ENCODE measurements at places on chromosomes 2 and 18.
A peak's percentile ranks its signal among the peaks of the same experiment; 100 is the strongest.

GRCh38 chr2:229445019-229445418 lies 173.9 kb upstream of the PID1 start:
- DNase-seq: no peak

DNA sequence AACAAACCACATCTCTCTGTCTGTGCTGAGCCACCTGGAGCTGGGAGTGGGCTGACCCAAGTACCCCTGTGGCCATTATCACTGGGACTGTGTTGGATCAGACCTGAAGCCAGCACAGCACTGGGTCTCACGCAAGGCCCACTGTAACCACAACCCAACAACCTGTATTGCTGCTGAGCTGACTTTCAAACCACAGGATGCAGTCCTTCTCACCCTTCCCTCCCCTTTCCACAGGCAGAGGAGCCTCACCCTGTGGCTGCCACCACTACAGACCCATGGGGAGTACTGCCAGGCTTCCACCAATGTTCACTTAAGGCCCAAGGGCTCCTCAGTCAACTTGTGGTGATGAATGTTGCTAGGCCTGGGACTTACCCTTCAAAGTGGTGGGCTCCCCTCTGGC lies 135.7 kb downstream of the DIS3L2 start:
- DNase-seq: no peak

GRCh38 chr2:858646-859045 lies 92.0 kb upstream of the SNTG2 start:
- DNase-seq: peak; percentile 23

- DNase-seq: peak; percentile 80
These were observed 1.2 kb upstream of the HAAO start for GRCh38 chr2:42793334-42794270.

DNA sequence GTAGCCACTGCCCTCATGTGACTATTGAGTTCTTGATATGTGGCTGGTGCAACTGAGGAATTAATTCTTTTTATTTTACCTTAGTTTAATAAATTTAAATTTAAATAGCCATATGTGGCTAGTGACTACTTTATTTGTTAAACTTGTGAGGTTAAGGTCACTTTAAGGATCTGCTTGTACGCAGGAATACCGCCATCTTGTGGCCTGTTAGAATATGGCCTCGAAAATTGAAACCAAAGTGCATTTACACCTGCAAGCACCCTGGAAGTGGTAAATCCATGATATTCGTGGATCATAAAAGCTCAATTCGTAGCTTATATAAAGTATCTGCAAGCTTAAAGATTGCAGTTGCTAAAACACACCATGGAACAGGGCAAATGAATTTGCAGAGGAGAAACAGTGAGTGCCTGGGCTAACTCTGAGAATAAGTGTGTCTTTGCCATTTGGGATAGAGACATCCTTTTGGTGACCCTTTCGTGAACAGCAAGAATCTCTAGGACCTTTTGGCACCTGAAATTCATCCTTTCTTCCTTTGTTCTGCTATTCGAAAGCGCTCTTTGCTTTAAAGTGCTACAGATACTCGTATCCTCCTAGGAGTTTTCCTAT lies 59.9 kb upstream of the REG3A start:
- no peak for DNase-seq

DNA sequence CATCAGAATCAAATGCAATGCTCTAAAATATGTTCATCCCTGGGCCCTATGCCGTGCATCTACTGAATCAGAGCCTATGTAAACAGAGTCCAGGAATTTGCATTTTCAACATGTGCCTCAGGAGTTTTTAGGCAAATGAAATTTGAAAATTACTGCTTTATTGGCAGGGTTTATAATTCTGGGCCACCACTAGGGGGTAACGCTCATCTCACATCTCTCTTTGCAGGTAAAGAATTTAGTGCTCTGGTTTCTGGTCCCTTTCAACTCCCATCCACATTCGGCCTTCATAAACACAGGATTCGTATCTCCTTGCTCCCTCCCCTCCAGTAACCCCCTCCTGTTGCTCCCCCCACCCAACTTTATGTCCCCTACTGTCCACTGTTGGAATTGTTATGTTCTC lies 49.3 kb downstream of the LYPD6B start:
- DNase-seq: no peak

DNA sequence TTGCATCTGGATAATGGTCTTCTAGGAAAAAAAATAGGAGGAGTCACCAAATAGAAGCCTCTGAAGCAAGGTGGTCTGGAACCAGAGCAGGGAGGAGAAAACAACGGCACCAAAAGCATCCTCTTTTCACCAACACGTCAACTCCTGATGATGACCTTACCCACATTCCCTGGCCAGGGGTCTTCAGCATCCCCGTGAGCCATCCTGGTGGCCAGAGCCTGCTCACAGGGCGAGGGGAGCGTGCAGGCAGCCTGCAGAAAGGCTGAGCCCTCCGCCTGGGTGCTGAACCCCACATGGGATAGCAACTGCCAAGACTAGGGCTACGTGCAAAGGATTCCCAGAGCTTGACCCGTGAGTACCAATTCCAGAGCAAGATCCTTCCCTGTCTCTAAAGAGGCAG lies 191.0 kb downstream of the NDUFA10 start:
- no peak for DNase-seq

- DNase-seq: no peak
These were observed 151.8 kb downstream of the EHBP1 start for GRCh38 chr2:62857139-62857931.

DNA sequence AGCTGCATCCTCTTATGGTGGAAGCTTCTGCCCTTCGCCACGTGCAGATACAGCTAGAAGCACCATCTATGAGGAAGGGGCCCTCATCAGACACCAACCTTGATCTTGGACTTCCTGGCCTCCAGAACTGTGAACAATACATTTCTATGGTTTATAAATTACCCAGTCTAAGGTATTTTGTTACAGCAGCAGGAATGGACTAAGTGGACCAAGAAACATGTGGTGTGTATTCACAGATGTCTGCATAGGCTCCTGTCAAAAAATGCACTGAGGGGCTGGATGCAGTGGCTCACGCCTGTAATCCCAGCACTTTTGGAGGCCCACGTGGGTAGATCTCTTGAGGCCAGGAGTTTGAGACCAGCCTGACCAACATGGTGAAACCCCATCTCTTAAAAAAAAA lies 57.5 kb downstream of the STPG4 start:
- DNase-seq: no peak

DNA sequence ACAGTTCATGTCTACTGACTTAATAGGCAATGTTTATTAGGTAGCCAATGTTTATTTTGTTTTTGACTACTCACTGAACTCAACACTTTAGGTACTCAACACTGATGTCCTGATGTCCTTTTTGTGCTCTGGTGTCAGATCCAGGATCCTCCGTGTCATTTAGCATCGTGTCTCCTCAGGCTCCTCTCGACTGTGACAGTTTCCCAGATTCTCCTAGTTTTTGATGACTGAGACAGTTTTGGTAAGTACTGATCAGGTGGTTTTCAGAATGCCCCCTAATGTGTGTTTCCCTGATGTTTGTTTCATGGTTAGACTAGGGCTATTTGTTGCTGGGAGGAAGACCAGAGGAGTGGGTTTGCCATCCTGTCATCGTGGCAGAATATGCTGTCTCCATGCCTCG lies 719.7 kb upstream of the SOX11 start:
- no peak for DNase-seq

GRCh38 chr2:223108351-223109050 lies 56.5 kb downstream of the KCNE4 start:
- DNase-seq: no peak

- no peak for DNase-seq
These were observed 69.4 kb downstream of the SRD5A2 start for GRCh38 chr2:31511376-31511775.

DNA sequence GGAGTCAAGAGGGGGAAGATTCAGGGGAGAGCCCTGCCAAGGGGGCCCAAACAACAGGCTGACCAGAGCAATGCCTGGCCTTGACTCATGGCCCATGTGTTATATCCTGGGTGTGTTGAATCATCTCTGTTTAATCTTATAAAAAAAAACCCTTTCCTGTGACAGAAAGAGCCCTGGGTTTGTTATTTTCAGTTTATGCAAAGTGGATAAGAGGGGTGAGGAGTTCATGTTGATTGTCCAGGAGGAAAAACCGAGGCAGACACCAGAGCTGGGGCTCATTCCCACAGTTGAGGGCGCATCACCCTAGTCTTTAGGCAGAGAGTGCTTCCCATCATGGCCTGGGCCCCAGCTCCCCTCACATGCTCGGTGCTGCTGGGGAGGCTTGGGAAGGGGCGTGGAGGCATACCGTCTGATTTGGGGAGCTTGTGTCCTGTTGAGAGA lies 30.9 kb upstream of the IL37 start:
- DNase-seq: no peak

DNA sequence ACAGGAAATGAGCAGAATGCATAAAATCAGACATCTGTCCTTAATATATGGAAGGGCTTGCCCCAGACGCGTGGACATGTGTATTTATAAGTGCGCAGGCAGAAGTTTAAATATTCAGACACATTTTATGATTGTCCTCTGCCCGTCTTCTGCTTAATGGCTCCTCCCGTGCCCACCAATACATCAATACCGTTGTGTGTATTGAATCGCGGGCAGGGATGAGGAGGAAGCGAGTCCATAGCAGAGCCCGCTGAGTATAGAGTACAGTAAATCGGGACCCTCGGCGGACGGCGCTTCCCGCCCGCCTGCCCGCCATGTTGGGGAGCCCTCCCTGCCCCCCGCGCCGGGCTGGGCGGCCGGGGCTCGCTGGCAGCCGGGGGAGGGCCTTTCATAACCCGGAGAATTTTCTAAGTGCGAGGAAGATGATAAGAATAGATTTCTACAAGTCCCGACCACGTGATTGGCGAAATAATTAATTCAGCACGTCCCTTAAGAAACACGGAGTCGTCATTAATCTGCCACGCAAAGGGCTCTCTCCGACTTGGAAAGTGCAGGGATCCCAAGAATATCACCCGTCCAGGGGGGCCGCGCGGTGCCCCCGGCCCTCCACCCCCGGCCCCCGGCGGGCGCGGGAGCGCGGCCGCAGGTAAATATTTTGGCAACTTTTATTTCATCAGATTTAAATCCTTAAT lies at the start of gene HOXD3:
Gene HOXD3 (plus strand): TSS at position 501 of the 692 bp plus-strand sequence. CDS start 11,808 bp downstream, outside the sequence.
- peak; percentile 62 for DNase-seq

DNA sequence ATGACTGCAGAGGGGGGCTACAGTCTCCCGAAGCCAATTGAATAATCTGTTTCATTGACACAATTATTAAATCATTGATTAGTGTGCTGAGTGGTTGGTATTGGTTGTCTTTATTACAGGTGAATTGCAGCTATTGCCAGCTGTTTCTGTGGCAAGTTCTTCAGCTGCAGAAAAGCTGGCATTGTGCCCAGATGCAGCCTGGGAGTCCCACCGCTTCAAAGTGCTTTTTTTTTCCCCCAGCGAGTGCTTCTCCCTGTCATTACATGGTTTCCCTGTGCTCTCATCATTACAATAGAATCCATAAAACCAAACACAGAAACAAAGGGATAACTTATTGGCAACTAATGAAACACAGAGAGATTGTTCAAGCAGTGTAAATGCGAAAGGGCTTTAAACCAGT lies 164.7 kb downstream of the GRB14 start:
- no peak for DNase-seq

DNA sequence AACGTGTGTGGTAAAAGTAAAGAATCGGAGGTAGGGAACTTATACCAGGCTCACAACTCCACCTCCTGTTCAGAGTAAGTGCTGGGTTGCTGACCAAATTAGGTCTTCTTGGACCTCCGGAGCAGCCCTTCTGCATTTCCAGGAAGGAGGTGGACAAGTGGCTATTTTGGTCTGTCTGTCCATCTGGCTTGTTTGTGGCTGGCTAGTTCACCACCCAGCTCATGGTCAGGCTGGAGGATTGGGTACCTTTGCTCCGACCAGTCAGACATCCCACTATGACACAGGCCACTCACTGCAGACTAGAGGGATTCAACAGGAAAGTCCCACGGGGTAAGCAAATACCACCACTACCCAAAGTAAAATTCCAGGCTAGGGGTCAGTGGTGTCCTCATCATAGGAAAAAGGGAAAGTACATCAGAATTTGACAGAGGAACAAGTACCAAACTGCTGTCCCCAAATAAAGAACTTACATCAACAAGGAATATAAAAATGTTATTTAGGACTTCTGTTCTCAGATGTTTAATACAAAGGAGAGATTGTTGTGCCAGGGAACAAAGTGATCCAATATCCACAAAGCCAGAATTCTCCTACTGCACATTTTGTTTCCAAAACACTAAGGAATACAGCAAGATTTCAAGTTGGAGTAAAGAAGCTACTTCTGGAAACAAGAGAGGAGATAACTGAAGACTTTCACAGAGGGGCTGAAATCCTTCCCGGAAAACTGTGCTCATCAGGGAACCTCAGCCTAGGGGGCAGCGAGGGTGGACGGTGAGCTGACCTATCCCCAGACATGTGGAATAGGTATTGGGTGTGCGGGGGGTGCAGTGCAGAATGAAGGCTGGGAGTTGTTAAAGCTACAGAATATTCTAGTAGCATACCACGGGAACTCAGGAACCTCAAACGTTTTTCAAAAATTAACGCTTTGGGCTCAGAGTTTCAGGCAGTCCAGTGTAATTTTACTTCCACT lies 56.9 kb downstream of the BCL2 start:
- no peak for DNase-seq

- DNase-seq: no peak
These were observed 37.3 kb downstream of the ST3GAL5 start for GRCh38 chr2:85851253-85852151.

DNA sequence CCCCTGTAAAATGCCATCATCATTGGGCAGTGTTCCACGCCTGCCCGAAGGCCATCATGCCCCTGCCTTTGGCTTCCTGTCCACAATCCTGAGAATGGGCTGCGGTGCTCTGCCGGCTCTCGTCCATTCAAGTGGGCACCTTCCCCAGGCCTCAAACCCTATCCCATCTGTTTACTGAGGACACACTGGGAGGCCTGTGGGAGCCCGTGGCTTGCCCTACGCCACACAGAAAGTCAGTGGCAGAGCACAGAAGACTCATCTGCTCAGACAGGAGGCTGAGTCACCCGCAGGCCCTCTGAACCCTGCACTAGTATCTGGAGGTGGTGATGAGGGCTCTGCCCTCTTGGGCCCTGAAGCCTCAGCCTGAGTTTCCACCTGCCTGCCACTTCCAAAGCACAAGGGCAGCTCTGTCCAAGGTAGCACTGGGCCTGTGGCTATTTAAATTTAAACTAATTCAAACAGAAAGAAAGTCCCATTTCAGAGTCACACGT lies 19.1 kb upstream of the ANKRD53 start:
- no peak for DNase-seq

DNA sequence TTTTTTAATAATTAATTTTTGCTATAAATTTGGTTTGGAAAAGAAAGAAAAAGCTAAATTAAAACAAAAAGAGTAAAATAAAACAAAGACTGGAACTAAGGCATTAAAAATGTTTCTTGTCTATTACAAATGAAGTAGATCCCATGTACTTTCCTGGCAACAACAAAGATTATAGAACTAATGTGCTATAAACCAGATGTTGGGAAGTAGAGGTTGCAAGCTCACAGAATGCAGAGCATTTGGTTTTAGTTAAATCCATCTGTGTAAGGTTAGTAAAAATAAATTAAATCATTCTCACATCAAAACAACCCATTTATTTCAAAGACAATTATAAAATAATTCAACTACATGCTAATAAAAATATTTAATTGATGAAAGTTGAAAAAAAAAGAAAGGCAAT lies 157.2 kb upstream of the ZC3H15 start:
- DNase-seq: no peak

Data from right forelimb (tissue), 1 donor.